ENCODE measurements at places on chromosomes 6 and 20.

- peak; percentile 34 for DNase-seq
These were observed 61.2 kb upstream of the SIRPG start for GRCh38 chr20:1718604-1719384.

GRCh38 chr6:141685416-141685815, 447.3 kb upstream of the GJE1 start:
- no peak for DNase-seq

DNA sequence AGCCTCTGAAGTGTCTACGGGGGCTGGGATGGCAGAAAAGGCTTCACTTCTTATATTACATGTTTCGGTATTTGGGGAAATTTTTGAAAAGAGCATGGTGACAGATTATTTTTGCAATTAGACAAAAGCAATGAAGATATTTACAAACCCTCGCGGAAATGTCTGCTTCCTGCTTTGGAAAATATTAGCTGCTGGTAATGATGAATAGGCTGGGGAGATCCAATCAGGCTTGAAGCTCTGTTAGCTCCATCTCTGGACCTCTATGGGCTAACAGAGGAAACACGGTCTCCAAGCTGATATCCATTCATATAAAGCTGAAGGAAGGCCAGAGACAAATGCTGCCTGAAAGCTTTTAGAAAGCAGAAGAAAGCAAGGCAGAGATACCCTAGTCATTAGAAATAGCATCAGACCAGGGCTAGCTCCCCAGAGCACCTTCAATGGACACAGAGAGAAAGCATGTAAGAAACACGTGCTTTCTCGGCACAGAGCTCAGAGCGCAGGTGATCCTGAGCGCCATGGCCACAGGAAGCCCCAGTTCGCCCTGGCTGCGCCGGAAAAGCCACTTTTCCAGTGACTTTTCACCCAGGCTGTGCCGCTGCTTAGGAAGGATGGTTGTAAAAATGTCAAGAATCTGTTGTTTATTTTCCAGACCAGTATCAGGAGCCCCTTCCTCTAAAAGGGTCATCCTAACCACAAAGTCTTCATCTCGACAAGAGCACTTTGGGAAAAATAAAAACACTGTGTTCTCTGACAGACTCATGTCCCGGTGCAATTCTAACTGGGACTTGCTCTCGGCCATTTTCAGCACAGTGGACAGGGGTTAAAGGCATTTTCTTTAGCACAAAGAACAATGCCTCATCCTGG, 68.5 kb upstream of the NFATC2 start:
- DNase-seq = no peak

DNA sequence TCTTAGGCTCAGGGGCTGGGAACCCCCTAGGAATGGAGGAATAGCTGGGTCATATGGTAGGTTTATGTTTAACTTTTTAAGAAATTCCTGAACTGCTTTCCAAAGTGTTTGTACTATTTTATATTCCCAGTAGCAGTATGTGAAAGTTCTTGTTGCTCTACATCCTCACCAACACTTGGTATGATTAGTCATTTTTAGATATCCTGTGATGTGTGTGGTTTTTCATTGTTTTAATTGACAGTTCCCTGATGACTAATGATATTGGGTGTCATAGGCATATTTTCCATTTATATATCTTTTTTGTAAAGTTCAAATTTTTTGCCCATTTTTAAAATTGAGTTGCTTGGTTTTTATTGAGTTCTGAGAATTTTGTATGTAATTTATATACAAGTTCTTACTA, 72.3 kb downstream of the SLC16A10 start:
- no peak for DNase-seq
